Cerebellar cortex (tissue), 1 donor: ENCODE measurements at places on chromosomes 4 and X.

GRCh38 chr4:99891351-99891750 is 2.9 kb downstream of the LAMTOR3 start:
- no peak for DNase-seq

- DNase-seq: peak; percentile 56
Observed at GRCh38 chr4:157076578-157076947, 613 bp downstream of the GLRB start.

GRCh38 chr4:151143162-151143561 is 43.7 kb downstream of the RPS3A start:
- DNase-seq: no peak

DNA sequence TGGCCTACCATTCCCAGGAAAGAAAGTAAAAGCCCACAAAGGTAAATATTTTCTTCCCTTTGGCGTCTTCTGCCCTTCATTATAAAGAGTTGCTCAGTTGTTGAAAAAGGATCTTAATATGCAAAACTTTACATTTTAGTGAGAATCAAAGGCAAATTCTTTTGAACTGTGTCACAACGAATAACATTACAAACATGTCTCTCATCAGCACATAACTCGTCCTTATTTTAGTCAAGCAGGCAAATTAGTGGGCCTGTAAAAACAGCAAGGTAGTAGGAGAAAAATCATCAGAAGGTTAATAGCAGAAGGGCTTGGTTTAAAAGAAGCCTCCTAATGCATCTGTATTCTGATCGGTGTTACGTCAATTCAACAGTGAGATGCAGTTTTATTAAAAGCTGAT is 647.3 kb upstream of the DIPK2B start:
- DNase-seq: no peak

DNA sequence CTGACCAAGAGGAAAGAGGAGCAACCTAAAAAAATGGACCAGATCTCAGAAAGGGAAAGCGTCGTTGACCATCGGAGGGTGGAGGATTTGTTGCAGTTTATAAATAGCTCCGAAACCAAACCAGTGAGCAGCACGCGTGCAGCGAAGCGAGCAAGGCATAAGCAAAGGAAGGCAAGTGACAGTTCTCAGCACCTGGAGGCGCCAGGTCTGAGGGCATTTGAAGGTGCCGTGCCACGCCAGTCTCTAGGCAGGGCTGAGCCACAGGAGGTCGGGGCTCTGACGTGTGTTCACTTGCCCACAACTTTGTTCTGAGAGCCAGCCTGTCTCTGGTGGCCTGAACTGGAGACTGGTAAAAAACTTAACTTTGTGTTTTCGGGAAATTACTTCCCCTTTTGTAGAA is 59.7 kb downstream of the TNIP2 start:
- no peak for DNase-seq
